ENCODE measurements at places on chromosomes 3 and 15.

- DNase-seq: no peak
Observed at GRCh38 chr3:169722724-169723123, 42.1 kb downstream of the TERC start.

- peak; percentile 41 for DNase-seq
Observed at GRCh38 chr3:193040836-193041672, 123.4 kb upstream of the MB21D2 start.

DNA sequence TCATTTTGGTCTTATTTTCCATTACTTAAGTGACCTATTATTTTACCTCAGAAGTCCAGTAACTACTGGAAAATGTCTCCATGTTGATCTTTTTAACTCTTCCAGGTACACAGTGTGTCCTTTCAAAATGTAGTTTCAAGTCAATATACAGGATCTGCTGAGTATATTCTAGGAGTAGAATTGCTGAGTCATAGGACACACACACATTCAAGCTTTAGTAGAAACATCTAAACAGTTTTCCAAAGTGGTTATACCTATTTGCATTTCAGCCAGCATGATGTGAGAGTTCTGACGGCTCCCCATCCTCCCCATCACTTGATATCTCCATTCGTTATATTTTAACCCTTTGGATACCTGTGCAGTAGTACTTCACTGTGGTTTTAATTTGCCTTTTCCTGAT is 271.9 kb downstream of the MCTP2 start:
- DNase-seq: no peak

- peak; percentile 11 for DNase-seq
Observed at GRCh38 chr3:160885791-160886286, 129.8 kb downstream of the PPM1L start.

GRCh38 chr3:66115858-66116654 is 77.3 kb upstream of the MAGI1 start:
- peak; percentile 94 for DNase-seq

- peak; percentile 85 for DNase-seq
Observed at GRCh38 chr3:127172781-127173515, 20.0 kb upstream of the PRR23E start.

- DNase-seq: no peak
Observed at GRCh38 chr15:101188637-101189408, 63.0 kb downstream of the CHSY1 start.

DNA sequence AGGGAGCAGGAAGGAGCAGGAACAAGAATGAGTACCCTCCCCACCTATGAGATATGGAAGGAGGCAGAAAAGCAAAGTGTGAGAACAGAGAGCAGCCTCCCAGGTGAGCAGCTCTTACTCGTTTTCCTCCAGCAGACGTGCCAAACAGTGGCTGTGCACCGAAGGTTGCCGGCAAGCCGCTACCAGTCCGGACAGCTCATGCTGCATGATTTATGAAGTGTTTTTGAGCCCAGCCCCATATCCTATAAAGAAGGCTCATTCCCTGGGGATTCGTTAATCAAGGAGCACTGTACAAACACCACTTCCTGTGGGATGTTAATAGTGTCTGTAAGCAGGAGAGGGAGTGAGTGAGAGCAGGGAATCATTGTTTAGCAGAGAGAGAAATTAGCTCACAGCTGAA is 118.3 kb upstream of the FOXB1 start:
- no peak for DNase-seq

DNA sequence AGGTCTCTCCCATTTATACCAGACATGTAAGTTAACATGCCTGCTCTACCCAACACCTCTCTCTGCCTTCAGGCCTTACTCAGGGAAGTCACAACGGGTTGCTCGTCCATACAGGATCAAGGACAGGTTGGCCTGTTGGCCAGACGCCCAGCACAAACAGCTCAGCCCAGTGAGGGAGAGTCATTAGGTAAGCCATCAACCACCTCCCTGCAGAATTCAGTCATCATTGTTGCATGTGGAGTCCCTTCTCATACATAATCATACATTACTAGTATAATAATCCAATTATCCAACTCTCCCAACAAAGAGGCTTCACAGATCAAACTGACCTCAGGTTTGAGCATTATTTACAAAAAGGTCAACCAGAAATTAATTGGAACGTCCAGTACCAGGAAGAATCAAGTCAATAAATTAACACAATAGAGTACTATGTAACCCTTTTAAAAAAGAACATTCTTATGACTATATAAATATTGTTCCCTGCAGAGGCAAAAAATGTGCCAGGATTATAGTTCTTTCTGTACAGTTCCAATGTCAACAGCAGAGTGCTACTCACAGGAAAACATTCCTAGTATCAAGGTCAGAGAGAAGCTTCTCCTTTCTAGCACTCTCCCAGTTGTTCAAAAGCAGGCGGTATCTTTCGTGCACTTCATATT is 33.2 kb downstream of the HOMER2 start:
- no peak for DNase-seq

DNA sequence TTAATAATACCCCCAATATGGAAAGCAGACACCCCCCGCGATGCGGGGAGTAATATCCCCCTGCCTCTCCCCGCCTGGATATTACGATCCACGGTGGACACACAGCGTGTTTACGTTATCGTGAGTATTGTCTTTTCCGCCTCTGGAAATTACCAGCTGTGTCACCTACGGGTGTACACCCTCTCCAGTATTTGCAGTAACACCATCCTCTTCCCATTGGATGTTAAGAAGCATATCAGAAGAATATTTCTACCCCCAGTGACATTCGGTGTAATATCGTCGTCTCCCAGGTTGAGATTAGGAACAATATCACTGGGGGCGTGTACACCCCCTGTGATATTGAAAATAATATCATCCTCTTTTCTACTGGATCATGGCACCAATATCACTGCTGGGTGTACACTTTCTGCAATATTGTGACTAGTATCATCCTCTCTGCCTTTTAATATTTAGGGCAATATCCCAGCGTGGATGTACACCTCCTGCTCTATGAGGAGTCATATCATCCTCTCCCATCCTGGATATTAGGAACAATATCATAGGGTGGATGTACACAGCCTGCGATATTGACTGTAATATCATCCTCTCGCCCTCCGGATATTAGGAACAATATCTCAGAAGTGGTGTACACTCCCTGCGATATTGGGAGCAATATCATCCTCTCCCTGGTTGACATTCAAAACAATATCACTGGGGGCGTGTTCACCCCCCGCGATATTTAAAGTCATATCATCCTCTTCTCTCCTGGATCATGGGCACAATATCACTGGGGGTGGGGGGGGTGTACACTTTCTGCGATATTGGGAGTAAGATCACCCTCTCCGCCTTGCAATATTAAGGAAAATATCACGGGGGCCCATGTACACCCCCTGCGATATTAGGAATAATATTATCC is 20.3 kb upstream of the BMF start:
- no peak for DNase-seq

DNA sequence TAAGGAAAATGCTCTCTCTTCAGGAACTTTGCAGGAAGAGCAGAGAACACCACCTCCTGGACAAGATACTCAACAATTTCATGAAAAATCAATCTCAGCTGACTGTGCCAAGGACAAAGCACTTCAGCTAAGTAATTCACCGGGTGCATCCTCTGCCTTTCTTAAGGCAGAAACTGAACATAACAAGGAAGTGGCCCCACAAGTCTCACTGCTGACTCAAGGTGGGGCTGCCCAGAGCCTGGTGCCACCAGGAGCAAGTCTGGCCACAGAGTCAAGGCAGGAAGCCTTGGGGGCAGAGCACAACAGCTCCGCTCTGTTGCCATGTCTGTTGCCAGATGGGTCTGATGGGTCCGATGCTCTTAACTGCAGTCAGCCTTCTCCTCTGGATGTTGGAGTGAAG is 200.5 kb downstream of the AKAP13 start:
- peak; percentile 68 for DNase-seq

GRCh38 chr3:196537319-196537984 is 22.3 kb upstream of the SMCO1 start:
- DNase-seq: no peak

- DNase-seq: no peak
Observed at GRCh38 chr15:68421115-68421551, 10.8 kb downstream of the ITGA11 start.

DNA sequence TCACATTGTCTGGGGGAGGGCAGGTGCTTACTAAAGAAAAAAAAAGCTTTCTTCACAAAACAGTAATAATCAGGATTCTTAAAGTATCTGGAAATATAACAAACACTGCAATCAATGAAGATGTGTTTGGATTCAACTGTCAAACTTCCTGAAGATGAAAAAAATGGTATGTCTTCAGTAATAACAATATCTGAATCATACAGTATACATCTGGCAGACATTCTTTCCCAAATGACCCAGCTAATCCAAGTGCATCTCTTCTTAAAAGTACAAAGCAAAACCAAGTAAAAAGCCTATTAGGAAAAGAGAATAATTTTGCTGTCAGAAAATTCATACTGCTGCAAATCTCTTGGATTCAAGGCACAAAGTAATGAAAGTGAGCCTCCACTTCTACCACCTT is 145.0 kb upstream of the MCTP2 start:
- DNase-seq: no peak

- no peak for DNase-seq
Observed at GRCh38 chr15:77836906-77837648, 204.4 kb upstream of the LINGO1 start.

DNA sequence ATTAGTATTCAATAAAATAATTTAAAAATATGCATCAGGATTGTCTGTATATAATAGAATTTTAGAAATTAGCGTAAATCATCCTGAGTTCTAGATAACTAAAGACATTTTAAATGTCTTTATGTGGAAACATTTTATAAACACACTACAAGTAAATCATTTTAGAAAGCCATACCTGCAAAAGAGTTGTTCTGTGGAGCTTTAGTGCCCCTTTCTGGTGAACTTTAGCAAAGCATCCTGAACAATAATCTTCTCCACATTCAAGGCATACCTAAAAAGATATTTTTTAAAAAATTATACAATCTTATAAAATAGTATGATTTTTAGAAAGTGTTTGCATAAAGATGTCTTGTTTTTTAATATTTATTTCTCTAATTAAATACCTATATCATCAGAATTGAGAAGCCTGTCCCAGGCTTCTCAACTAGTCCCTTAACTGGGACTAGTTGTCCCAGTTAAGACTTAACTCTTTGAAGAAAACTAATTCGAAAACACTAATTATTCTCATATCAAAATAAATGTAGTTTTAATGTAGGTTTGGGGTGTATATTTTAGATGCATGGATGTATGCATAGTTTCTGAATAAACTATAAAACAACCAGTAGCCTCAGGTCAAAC is 29.7 kb downstream of the ZBBX start:
- peak; percentile 10 for DNase-seq

GRCh38 chr3:167441256-167441655 is 32.6 kb downstream of the SERPINI2 start:
- DNase-seq: no peak

- no peak for DNase-seq
Observed at GRCh38 chr3:163707659-163708058, 1370.6 kb downstream of the SI start.

GRCh38 chr3:18086078-18086477 is 339.1 kb downstream of the SATB1 start:
- DNase-seq: no peak

All from kidney capillary endothelial cell (primary cell).